Astrocyte (in vitro differentiated cells and primary cell): ENCODE measurements at places on chromosomes 7 and 10. TPM values are rescaled to one million over a fixed set of nuclear protein-coding genes. Genes with fewer than 3 reads are reported as not detected.

GRCh38 chr10:27446091-27446918 is 57.8 kb upstream of the RAB18 start:
- DNase-seq: peak; percentile 7

- DNase-seq: no peak
Observed at GRCh38 chr10:104324221-104324686, 14.0 kb downstream of the ITPRIP start.

DNA sequence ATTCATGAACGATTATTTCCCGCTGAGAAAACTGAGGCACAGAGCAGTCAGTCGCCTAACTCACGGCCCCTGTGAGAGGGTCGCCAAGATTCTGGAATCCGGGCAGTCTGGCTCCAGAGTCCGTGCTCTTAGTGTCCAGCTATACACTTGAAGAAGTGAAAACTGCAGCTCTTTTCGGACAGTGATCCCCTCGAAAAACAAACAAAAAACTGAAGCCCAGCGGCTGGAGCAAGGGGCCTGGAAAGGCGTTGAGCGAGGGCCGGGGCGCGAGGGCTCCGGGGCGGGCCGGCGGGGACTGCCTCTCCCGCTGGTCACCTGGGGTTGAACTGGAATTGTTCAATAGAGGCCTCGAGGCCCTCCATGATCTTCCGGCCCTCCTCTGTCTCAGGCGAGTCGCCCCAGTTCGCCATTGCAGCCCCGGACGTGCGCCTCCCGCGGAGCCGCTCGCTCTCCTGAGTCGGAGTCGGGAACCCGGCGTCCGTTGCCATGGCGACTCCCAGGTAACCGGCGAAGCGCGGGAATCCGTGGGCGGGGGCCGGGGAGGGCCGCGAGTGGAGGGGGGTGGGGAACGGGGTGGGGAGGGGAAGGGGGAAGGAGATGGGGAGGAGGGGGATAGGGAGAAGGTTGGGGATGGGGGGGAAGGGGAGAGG is 881 bp downstream of the C10orf67 start:
- DNase-seq: peak; percentile 20

DNA sequence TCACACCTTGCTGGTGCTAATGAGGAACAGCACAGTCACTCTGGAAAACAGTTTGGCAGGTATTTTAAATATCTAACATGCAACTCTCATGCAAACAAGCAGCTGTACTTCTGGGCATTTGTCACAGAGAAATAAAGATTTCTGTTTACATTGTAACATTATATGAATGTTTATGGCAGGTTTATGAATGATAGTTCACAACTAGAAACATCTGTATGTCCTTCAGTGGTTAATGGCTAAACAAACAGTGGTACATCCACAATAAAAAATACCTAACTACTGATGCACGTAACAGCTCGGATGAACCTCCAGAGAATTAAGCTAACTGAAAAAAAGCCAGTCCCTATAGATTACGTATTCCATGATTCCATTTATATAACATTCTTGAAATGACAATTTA is 109.6 kb downstream of the GPR37 start:
- no peak for DNase-seq

- DNase-seq: no peak
Observed at GRCh38 chr7:1811850-1812508, 141.9 kb downstream of the ELFN1 start.

- no peak for DNase-seq
Observed at GRCh38 chr7:11170175-11170574, 196.5 kb downstream of the PHF14 start.

DNA sequence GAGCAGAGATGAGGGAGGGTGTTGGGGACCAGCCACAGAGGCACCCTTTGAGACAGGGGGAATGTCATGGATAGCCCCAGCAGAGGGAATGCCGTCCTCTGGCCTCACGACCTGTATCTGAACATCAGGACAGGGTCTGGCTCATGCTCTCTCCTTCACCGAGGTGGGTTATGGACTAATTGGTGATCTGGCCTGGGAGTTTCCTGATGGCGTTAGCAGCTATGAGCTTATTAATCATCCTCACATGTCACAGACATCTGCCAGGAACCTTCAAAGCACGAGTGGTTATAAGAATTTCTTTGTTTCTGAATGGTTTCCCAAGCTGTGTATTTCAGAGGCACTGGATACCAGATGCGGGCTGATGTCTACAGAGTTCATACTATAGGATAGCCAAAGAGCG is 6.9 kb downstream of the CPA4 start:
- DNase-seq: peak; percentile 41

- DNase-seq: no peak
Observed at GRCh38 chr10:6999232-6999925, 411.5 kb downstream of the SFMBT2 start.

GRCh38 chr10:33333260-33334101 is 986 bp downstream of the NRP1 start:
- peak; percentile 18 for DNase-seq

GRCh38 chr10:105797234-105797890 is 1156.3 kb downstream of the SORCS3 start:
- DNase-seq: no peak

DNA sequence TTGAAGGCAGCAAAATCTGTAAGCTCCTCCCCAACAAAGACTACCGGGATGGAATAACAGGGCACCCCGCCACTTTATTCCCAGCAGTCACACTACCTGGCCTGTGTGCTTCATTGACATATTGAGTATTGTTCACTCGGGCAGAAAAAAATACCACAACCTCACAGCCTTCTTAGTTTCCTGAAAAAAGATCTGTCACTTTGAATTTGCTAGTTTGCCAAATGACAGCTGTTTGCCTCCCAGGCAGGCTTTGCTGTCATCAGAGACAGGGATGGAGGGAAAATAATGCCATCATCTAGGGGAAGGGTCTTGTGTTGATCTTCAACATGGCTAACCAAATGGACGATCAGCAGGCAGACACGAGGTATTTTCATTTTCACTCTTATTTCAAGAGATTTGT is 26.9 kb downstream of the BMPER start:
- no peak for DNase-seq

- peak; percentile 31 for DNase-seq
Observed at GRCh38 chr10:44233561-44234482, 151.1 kb downstream of the CXCL12 start.

DNA sequence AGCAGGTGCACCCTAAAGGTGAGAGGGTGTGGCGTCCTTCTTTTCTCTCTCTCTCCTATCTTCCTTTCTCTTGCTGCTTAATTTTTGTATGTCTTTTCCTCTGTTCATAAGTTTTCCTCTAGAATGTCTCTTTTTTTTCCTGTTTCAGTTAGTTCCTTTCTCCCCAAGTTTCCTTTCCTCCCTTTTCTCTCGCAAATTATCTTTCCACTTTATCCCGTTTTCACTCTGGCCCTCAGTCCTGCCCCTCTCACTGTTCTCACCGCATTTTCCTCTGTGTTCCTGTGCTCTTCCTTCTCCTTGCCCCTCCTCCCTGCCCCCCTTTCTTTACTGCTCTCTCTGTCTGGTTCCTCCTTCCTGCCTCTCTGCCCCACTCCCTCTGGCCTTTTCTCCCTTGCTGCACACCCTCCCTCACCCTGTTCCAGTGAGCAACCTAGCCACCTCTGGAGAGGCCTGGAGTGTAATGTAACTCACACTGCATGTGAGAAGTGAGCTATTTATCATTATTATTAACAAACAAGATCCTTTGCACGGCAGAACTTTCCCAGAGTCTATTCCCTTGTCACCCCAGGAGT is 158.5 kb downstream of the C10orf105 start:
- DNase-seq: no peak

- DNase-seq: no peak
Observed at GRCh38 chr7:27191833-27192545, 7.0 kb upstream of the HOXA11 start.

CDHR1 gene
- total RNA-seq: 0.41 and 0.75 TPM in 2 replicates

RARRES2 gene
- total RNA-seq: 19.4 and 21.7 TPM in 2 replicates

AP5Z1 gene
- 70.7 and 75.6 TPM in 2 replicates for total RNA-seq

LUC7L2 gene
- 87.8 and 91.8 TPM in 2 replicates for total RNA-seq

POLR2J2 gene
- total RNA-seq: 3.1 and 3.6 TPM in 2 replicates

TRIM73 gene
- total RNA-seq: 6.1 and 6.9 TPM in 2 replicates

LRMDA gene
- 2.2 and 2.7 TPM in 2 replicates for total RNA-seq

PAPOLB gene
- total RNA-seq: not detected in 2 replicates

ANKRD2 gene
- 0.22 and 0.36 TPM in 2 replicates for total RNA-seq
